ENCODE measurements at places on chromosomes 13 and 19.

- no peak for DNase-seq
These were observed 21.5 kb upstream of the OXGR1 start for GRCh38 chr13:97015661-97016350.

GRCh38 chr13:50732712-50733111 is 110.8 kb downstream of the DLEU7 start:
- no peak for DNase-seq

DNA sequence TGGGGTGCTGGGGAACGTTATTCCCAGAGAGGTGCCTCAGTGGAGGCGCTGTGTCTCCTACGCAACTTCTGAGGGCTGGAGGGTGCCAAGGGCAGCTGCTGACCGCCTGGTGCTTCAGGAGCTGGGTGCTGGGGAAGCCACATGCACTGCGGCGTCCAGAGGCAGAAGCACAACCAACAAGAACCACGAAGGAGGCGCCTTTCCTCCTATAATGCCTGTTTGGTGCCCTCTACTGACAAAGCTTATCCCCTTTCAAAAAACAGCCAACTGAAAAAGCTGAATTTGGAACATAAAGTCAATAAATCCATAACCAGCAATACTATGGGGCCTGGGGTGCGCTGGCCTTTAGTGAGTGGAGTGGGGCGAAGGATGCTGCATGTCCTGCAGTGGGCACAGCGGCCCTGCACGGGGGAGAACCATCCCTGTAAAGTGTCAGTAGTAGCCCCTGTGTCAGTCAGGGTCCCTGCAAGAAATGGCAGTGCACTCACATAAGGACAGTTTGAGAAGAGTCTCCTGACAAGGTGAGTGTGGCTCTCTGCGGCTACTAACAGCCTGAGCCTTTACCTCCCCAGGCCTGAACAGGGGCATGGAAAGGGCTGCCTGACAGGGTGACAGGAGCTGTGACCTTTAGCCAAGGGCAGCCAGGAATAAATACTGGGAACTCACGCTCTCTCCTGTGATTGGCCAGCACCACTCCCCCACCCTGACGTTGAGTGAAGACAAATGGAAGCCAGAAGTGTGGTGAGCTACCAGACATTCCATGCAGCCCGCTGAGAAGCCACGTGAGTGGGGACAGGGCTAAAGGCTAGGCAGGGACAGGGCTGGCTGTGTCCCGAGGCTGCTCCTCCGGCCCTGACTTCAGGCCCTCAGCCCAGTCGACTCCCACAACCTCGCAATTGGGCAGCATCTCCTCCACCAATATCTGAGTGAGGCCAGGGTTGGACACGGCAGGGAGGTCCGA is 4.5 kb upstream of the B3GNT8 start:
- DNase-seq: no peak

DNA sequence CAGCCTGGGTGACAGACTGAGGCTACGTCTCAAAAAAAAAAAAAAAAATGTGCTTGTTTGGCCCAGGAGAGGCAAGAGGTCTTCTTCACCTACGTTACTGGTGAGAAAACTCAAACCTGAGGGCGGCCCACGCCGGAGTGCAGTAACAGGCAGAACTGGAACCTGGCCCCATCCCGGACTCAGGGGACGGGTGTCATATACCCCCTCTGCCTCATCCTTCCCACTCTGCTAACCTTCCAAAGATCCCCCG is 414 bp upstream of the ADAT3 start:
- no peak for DNase-seq

- DNase-seq: no peak
These were observed 88.1 kb downstream of the TSHZ3 start for GRCh38 chr19:31261019-31261602.

DNA sequence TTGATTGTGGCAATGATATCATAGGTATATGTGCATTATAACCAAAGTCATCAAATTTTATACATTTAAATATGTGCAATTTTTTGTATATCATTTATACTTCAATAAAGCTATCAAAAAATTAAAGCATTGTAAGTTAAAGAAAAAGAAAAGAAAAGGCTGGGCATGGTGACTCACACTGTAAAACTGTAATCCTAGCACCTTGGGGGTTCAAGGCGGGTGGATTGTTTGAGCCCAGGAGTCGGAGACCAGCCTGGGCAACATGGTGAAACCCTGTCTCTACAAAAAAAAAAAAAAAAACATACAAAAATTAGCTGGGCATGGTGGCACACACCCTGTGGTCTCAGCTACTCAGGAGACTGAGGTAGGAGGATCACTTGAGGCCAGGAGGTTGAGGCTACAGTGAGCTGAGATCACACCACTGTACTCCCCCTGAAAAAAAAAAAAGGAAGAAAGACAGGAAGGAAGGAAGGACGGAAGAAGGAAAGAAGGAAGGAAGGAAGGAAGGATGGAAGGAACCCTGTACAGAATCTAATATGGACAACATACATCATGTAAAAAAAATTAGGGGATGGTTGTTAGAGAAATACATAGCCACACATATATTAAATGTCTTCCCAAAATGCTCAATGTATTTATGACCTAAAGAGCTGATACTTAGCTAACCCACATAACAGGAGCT is 21.7 kb upstream of the SLC25A30 start:
- DNase-seq: no peak

- DNase-seq: no peak
These were observed 66.6 kb downstream of the CHST8 start for GRCh38 chr19:33688171-33688992.

- no peak for DNase-seq
These were observed 17.4 kb downstream of the PIP5K1C start for GRCh38 chr19:3682741-3683404.

DNA sequence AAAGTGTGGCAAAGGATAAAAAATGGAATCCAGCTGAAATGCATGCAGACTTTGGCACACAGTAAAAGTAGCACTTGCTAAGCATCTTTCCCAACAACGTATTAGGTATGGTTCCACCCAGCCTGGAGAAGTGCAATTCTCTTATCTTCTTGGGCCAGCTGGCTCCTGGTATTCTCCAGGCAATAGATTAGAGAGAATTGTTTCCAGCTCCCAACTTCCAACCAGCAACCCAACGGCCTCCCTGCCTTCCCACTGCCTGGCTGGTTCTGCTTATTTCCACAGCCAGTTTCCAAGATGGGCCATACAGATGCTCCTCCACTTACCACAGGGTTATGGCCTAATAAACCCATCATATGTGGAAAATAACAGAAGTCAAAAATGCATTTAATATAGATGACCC is 133.4 kb downstream of the OXGR1 start:
- DNase-seq: no peak

- no peak for DNase-seq
These were observed 78.3 kb downstream of the IER2 start for GRCh38 chr19:13228561-13228960.

GRCh38 chr19:47107202-47107952 is 6.2 kb downstream of the ZC3H4 start:
- DNase-seq: no peak

GRCh38 chr19:47229676-47230053 is 1.3 kb downstream of the BBC3 start:
- no peak for DNase-seq

GRCh38 chr19:6868351-6868750 is 19.0 kb upstream of the ADGRE1 start:
- no peak for DNase-seq

DNA sequence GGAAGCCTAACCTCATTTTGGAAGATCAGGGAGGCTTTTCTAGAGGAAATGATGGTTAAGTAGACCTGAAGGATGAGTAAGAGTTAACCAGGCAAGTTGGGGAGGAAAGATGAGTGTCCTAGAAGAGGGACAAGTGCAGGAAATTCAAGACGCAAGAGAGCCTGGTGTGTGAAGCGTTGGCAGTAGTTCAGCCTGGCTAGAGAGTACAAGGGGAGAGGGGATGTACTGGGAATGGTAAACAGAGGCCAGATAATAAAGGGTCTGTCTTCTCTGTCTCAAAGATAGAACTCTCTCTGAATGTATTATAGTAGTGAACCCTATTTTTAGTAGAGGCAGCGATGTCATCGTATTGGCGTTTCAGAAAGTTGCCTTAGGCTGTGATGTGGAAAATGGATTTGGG is 9.7 kb downstream of the DPY19L3 start:
- DNase-seq: no peak

GRCh38 chr19:17685451-17686022 is 2.6 kb downstream of the UNC13A start:
- no peak for DNase-seq

DNA sequence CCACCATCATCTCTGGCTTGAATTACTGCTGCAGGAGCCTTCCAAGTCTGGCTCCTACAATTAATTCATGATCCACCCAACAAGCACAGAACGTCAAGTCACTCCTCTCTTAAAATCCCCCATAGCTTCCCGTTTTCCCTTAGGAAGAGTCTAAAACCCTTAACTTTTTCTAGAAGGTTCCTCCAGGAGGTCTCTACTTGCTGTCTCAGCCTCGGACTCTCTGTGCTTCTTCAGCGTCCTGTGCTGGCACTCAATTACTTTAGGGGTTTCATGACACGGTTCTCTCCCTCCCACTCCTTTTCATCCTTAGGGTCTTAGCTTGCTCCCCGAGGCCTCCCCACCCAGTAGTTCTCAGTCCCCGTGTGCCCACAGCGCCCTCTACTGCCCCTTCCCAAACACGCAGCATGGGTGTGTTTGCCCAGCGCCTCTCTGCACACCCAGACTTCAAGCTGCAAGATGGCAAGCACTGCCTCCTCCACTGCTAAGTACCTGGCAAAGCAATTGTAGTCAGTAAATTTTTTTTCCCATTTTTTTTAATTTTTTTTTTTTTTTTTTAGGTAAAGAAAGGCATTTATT is 25.8 kb upstream of the MAP3K10 start:
- DNase-seq: peak; percentile 44

GRCh38 chr13:20718958-20719566 is 15.6 kb downstream of the IL17D start:
- DNase-seq: no peak

DNA sequence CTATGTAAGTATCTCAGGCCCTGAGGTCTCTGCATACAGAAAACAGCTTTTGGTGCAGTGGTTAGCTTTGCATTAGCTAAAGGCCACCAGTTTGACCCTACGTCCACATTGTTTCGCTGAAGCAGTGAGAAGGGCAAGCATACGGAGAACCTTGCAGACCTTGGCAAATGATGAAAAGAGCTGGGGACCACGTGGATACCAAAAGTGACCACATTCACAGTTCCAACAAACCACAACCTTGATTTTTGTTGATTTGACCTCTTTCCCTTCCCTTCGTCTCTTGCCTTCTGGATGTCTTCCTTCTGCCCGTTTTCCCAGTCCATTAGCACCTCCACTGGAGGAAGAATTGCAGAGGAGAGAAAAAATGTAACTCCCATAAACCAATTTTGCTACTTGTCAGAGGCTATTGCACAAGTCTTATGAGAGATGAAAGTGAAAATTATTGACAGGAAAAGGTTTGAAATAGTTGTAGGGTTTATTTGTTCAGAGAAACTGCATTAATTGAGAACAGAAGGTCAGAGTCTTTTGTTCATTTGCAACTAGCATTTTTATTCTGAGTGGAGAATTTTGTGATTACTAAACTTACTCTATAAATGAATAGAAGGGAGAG is 293.9 kb upstream of the HTR2A start:
- no peak for DNase-seq

DNA sequence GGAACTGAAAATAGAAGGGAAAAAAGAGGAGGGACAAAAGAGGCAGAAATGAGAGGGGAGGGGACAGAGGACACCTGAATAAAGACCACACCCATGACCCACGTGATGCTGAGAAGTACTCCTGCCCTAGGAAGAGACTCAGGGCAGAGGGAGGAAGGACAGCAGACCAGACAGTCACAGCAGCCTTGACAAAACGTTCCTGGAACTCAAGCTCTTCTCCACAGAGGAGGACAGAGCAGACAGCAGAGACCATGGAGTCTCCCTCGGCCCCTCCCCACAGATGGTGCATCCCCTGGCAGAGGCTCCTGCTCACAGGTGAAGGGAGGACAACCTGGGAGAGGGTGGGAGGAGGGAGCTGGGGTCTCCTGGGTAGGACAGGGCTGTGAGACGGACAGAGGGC is at the start of gene CEACAM5:
Gene CEACAM5 (plus strand): TSS at position 146 of the 400 bp plus-strand sequence. CDS start 106 bp downstream, at position 252.
- DNase-seq: no peak

DNA sequence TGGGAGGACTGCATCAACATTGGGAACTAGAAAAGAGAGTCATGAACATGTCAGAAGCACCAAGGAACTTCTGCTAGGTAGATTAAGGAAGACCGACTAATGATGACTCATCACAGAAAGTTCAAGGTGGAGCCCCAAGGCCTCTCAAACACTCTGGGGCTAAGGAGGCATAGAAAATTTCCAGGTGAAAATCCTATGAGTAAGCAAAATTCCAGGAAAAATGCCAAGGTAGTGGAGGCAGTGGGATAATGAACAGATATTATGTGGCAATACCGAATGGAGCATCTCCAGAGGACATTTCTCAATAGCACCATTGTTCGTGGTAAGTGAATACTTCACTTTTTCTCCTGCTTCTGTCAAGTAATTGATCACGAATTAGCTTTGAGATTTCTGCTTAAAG is 336.5 kb downstream of the MZT1 start:
- DNase-seq: no peak

- no peak for DNase-seq
These were observed 76.2 kb downstream of the FOXO1 start for GRCh38 chr13:40590112-40590862.

DNA sequence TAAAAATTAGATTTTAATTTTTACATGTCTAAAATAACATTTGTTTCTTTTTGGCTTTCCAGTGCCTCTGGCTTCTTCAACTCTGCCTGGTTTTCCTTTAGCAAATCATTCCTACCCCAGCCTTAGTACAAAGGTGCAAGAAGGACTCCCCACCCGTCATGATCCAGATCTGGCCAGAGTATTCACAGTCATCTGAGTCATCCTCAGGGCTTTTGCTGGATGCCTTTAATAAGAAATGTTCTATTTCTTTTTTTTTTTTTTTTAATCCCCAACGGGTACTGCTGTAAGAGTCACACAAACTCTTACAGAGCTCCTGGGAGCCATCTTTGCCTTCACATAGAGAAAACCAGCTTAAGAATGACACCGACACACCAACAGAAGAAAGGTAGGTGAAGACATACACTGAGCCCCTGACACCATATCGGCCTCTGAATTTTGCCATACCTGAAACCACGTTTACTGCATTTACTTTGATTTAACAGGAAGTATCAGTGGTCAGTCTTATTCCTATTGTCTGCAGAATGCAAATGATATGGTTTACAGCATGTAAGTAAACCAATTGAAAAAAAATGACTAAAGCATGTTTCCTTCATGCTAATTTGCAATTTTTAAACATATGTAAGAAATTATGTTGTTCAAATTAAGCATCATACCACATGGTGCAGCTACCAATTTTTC is 184.4 kb downstream of the NALCN start:
- no peak for DNase-seq

Data from GM12891 (cell line).